Left ventricle myocardium inferior (tissue), 1 donor: ENCODE measurements at places on chromosomes 16 and 17. TPM values are rescaled to one million over a fixed set of nuclear protein-coding genes. Genes with fewer than 3 reads are reported as not detected.

Gene EFCAB13
- total RNA-seq, result 2.6 TPM

Gene ANKS3
- total RNA-seq, result 8.7 TPM

- no peak for DNase-seq
These were observed 5.7 kb upstream of the MILR1 start for GRCh38 chr17:64443086-64443760.

- DNase-seq, result no peak
These were observed 501.6 kb downstream of the MAF start for GRCh38 chr16:79098907-79099306.

DNA sequence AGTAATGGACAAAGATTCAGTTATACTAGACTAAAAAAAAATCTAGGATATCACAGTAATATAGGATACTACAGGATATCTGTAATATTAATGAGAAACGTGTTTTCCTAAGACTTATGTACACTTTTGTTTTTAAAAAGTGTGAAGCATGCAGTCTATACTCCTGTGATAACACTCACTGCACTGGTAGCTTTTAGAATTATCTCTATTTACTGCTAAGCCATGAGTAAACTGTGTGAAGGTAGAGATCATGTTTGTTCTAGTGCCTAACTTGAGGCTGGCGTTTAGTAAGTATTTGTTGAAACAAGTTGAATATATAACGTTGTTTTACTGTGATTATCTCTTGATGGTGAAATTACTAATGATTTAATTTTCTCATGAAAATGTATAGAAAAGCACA lies 23.9 kb downstream of the RPA1 start:
- no peak for DNase-seq

DNA sequence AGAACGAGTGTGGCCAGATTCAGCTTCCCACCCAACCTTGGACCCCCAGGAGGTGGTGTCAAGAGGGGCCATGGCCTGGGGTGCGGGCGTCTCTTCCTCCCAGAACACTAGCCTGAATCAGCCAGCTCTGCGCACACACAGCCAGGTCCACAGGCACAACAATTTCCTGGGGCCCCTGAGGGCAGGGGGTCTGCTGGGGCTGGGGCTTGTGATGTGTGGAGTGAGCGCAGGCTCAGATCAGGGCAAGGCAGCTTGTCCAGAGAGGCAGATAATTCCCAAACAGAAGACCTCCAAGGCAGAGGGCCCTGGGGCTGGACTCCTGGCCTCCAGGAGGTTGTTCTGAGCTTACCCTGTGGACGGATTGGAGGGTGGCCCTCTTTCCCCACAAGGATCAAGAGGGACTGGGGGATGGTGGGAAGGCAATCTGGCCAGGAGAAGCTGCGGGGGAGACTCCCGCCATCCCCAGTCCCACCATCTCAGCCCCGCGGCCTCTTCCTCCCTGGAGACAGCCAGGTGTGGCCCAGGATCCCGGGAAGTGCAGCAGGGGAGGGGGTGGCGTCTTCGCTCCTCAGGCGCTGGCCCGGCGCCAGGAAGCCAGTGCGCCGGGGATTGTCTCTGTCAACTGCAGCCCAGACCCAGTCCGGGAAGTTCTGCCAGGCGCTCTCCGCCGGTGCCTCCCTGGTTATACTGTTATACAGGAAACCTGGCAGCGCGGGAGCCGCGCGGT lies 52.0 kb upstream of the AMZ2 start:
- peak; percentile 24 for DNase-seq

- no peak for DNase-seq
These were observed 108.3 kb downstream of the ZNF423 start for GRCh38 chr16:49747654-49748053.

- DNase-seq, result no peak
These were observed 13.7 kb downstream of the CACNB1 start for GRCh38 chr17:39183720-39184119.
